ENCODE measurements at places on chromosomes 4 and X.

DNA sequence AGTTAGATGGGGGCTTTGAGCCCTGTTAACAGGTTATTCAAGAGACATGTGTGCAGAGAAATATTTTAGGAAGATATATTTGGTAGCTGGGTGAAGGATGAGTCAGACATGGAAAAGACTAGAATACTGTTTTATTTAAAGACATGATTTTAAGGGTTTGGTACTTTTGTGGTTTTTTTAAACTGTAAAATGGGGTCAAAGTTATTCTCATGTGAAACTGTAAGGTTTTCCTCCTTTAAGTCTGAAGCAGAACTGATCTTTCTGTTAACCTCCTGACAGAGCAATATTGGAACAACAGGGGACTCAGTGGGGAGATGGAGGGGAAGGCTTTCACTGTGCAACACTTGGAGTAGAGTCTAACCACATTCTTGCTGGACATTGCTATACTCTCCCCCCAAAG lies 112.4 kb upstream of the LSM6 start:
- no peak for DNase-seq

- DNase-seq, result no peak
Measured at GRCh38 chr4:36024901-36025660, 219.2 kb downstream of the ARAP2 start.

GRCh38 chr4:7845493-7846128 lies 94.0 kb downstream of the AFAP1 start:
- no peak for DNase-seq

GRCh38 chr4:116361790-116362189 lies 723.6 kb downstream of the TRAM1L1 start:
- DNase-seq, result no peak

GRCh38 chrX:46860557-46860956 lies 23.7 kb downstream of the RP2 start:
- DNase-seq, result no peak

Measured in midbrain (tissue), 1 donor.